ENCODE measurements at places on chromosomes 2 and 18.

GRCh38 chr18:56639104-56639381 lies 651 bp upstream of the TXNL1 start:
- no peak for DNase-seq

DNA sequence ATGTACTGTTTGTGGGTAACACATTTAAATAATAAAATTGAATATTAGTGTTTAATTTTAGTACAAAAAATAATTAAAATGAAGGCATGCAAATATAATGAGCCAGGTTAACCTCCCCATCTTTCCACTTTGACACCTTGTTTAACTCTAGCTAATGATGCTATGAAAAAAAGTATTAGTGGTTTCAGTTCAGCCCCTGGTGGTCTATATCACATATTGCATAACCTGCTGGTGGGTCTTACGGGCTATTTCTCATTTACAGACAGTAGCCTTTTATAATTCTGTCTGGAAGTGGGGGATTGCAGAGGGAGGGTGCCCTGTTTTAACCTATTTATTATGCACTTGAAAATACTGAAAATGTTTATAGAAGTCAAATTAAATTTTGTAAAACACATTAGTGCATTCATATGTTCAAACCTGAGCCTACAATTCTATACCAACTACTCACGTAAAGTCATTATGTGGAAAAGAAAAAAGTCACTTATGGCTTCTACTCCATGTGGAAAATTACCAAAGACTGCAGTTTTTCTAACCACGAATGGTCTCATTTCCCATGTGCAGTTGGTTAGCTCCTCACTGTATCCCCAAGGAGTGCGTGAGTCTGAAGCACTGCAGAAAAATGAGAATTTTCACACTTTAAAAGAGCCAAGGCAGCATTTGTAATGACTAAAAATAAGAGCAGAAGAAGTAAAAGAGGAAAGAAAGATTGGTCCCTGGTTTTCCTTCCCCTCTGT lies 381.0 kb downstream of the MTX2 start:
- no peak for DNase-seq

DNA sequence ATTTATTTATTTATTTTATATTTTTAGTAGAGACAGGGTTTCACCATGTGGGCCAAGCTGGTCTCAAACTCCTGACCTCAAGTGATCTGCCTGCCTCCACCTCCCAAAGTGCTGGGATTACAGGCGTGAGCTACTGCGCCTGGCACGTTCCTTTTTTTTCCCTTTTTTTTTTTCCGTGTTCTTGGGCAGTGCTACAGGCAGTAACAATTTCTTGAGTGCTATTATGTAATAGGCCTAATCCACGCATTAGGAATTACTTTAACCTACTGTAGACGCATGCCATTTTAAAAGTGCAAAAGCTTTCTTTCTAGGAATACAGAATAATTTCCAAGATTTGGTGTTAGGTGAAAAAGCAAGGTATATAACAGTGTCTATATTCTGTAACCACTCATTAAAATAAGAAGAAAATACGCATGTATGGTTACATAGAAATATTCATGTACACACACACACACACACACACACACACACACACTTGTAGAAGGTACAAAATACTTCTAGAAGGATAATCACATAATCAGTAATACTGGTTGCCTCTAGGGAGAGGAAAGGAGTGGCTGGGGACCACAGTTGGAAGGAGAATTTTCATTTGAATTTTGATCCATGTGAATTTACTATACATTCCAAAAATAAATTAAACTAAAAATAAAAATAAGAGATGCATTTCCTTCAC lies 92.3 kb downstream of the METTL8 start:
- DNase-seq, result no peak

- no peak for DNase-seq
Measured at GRCh38 chr18:47737956-47738355, 192.5 kb downstream of the SMAD2 start.
